ENCODE measurements at places on chromosomes 1 and 21.

- DNase-seq = no peak
Observed at GRCh38 chr1:244318512-244318911, 133.2 kb downstream of the ADSS2 start.

DNA sequence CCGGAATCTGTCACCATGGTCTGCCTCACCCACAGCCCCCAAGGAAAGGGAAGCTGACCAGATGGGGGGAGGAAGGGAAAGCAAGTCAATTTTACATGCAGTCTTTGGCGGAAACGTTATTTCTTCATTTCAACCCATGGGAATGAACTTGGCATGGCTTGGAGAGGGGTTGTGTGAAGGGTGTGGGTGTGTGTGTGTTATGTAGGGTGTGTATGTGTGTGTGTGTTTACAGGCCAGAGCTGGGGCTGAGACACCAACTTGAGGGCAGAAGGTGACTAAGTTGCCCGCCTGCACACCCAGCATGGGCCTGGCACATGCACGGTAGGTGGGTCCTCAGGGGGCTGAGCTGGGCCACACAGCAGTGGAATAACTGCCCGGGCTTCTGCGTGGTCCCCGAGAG, 65.2 kb downstream of the MRPL37 start:
- DNase-seq = no peak

DNA sequence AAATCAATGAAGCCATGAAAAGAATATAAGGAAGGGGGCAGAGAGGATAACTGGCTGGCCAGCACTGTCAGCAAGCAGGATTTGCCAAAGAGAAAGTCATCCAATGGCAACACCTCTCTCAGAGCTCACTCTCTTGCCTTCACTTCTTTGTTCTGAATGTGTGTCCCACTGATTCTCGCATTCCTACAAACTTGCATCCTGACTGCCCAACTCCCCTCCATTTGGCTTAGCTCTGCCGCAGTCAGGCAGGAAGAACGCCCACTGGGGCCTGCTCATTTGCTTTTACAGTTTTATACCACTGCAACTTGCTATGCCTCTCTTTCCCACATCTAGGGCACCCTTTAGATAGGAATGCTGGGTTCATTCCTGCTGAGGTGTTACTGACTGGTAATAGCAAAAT, 364.2 kb upstream of the ST6GALNAC5 start:
- no peak for DNase-seq

DNA sequence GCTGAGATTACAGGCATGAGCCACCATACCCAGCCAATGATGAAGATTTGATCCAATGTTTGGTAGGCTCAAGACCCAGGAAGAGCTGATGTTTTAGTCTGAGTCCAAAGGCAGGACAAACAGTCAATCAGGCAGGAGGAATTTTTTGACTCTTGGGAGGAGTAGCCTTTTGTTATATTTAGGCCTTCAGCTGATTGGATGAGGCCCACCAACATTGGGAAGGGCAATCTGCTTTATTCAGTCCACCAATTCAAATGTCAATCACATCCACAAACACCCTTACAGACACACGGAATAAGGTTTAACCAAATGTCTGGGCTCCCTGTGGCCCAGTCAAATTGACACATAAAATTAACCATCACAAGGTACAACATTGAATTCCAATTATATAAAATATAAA, 61.9 kb upstream of the COX20 start:
- DNase-seq = no peak

DNA sequence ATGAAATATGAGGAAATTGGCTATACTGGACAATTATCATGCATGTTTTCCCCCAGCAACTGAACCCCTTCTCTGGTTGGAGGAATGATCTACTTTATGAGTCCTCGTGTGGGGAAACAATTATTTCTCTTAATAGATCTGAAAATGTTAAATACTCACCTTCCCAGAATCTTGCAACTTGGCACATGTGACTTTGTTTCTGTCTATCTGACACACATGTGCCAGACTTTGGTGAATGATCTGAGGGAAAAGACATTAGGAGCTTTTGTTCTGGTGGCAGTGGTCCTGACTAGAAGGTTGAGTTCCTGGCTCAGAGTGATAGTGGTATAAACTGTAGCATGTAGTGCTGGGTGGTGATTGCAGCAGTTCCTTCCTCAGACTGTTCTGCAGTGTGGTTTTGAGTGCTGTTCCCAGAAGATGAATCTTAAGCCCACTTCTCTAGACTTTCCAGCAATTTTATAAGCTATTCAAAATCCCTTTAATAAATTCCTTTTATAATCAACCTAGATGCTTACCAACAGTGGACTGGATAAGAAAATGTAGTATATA, 59.3 kb upstream of the B3GALNT2 start:
- no peak for DNase-seq

- DNase-seq = no peak
Observed at GRCh38 chr21:38957575-38958322, 152.0 kb downstream of the ETS2 start.

- DNase-seq = no peak
Observed at GRCh38 chr1:87673309-87673708, 344.6 kb downstream of the LMO4 start.

- DNase-seq = no peak
Observed at GRCh38 chr1:23719162-23719820, 24.0 kb upstream of the ELOA start.

DNA sequence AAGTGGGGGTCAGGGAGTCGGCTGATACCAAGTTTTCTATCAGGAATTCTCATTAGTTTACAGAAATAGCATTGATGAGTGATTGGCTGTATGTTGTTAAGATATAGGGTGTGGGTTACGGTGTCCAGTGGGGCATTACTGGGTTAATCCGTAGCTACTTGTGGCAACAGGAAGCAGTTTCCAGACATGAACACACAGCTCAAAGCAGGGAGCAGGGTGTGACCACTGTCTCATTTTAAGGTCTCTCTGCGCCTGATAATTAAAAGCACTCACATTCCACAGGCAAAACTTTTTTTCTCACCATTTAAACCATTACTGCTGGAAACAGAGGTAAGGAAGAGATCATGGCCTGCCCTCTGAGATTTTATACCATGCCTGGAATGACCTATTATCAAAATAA, 114.9 kb downstream of the SIK1 start:
- DNase-seq = no peak

GRCh38 chr1:225886159-225887029, 2.6 kb downstream of the LEFTY1 start:
- DNase-seq = no peak

GRCh38 chr1:151137789-151138188, 8.6 kb downstream of the SEMA6C start:
- no peak for DNase-seq

DNA sequence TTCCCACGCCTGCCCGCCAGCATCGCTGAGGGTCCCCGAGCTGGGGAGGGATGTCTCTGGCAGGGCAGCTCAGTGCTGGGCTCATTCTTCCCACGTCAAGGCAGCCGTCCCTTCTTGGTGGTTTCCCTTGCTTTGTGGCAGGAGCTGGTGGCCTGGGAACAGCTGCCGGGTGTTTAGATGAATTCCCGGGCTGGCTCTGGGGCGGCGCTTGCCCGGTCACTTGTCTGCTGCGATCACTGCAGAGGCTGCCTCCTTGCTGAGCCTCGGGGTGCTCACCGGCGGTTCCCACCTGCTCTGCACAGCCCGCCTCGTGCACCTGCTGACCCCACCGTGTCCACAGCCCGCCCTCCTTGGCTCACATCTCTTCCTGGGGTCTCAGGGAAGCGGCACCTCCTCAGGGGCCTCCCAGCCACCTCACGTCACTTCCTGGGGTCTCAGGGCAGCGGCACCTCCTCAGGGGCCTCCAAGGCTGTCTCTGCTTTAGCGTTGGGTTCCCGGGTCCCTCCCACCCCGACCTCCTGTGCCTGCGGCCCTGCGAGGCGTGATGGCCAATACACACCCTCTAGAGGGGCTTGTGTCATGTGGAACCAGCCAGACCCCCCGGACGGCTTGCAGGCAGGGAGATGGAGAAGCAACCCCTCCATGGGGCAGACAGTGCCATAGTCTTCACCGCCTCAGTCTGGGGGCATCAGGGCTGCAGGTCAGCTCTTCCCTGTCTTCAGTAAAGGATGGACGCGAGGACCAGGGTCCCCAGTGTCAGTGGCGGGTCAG, 13.5 kb downstream of the COL18A1 start:
- DNase-seq = no peak

DNA sequence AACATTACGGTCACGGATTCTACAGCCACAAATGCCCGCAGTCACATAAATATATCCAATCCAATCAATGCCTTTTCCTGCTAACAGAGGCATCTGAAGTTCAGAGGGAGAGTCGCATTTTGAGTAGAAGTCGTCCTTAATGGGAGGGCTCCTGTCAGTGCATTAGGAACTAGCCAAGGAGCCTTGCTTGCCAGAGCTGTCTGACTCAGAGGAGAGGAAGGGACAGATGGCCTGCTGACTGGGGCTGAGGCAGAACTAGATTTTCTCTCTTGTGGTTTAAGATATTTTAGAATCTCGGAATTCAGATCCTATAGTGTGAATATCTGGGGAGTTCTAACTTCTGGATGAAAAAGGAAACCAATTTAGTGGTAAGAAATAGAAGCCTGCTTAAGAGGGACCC, 10.6 kb downstream of the XKR8 start:
- DNase-seq = no peak

GRCh38 chr1:45617618-45618017, 6.2 kb downstream of the CCDC17 start:
- DNase-seq = no peak

GRCh38 chr1:22804406-22804805, 93.8 kb downstream of the EPHB2 start:
- DNase-seq = no peak

GRCh38 chr1:66276218-66276617, 257.7 kb upstream of the SGIP1 start:
- DNase-seq = no peak

DNA sequence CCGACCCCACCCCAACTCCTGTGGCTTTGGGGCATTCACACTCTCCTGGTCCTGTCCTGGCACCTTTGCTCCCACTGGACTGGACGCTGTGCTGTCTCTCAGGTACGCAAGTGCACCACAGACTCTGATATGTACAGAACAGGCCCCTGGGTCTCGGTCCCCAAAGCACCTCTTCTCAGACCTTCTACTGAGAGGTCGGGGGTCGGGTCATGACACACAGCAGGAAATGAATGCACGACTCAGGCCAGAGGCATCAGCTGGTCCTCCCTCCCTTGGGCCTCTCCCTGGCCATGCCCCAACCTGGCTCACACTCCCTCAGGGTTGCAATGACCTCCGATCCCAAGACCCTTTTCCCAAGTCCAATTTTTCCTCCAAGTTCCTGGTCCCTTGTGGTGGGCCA, 1.8 kb upstream of the KRTAP10-12 start:
- DNase-seq = no peak

GRCh38 chr1:87549738-87550137, 221.1 kb downstream of the LMO4 start:
- no peak for DNase-seq

- no peak for DNase-seq
Observed at GRCh38 chr1:228090613-228091081, 8.1 kb downstream of the ARF1 start.

DNA sequence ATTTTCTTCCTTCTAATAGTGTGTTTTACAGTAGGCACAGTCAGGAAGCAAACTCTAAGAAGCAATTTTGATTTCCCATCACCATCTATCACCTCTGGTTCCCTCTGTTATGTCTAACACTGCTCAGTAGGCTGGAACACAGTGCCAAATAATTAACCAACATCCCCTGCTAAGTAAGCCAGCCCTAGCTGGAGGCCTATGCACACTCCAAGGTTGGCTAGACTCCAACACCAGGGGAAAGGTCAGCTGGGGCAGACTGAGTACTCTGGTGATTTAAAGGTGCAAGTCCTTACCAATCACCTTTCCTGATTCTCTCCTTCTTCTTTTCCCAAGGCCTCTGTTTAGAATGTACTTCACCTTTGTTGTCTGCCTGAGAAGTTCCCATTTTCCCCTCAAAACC, 46.5 kb upstream of the BEND5 start:
- DNase-seq = no peak

- no peak for DNase-seq
Observed at GRCh38 chr21:45629046-45629981, 14.2 kb upstream of the PCBP3 start.

Measured in SK-N-DZ (cell line).